Right atrium auricular region (tissue), 2 donors: ENCODE measurements at places on chromosomes 4 and X.

DNA sequence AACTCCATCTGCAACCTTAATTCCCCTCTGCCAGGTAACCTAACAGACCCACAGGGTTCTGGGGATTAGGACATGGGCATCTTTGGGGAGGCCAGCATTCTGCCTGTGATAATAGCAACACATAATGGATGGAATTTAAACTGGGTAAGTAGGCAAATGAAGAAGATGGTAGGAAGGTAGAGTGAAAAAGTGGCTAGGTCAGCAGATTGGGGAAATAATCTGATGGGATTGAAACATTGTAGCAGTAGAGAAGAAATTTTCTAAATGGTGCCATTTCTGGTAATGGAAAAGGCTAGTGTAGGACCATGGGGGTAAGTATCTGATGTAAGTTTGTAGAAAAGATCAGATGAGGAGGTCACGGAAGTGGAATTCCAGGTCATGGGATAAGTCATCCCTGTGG is 3.0 kb upstream of the CT47C1 start:
- H3K27me3 ChIP-seq = no peaks in the 10 kb centered on the region
- no peak for DNase-seq
- H3K27ac ChIP-seq = no peak overlapping the region
- H3K36me3 ChIP-seq = no peaks in the 10 kb centered on the region

DNA sequence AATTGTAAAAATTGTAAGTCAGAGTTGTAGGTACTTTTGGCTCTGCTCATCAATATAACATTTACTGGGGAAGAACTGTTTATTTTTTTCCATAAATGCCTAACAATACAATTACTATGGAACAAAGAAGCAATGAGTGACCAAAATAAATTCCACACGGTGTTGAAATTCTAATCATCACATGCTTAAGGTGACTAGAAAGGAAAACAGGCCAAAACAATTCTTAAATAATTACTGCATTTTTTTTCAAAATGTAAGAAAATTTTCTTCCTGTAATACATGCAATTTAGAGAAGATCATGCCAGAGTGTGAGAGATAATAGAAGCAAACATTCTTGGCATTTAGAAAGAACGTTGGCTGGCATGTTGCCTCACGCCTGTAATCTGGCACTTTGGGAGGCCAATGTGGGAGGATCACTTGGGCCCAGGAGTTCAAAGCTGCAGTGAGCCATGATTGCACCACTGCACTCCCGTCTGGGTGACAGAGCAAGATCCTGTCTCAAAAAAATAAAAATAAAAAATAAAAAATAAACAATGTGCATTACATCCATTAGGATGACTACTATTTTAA is 22.5 kb downstream of the C4orf46 start:
- no peak overlapping the region for H3K4me3 ChIP-seq
- no peak overlapping the region for H3K27ac ChIP-seq
- no peaks in the 10 kb centered on the region for H3K4me1 ChIP-seq
- no peaks in the 10 kb centered on the region for H3K36me3 ChIP-seq
- H3K27me3 ChIP-seq = no peaks in the 10 kb centered on the region

DNA sequence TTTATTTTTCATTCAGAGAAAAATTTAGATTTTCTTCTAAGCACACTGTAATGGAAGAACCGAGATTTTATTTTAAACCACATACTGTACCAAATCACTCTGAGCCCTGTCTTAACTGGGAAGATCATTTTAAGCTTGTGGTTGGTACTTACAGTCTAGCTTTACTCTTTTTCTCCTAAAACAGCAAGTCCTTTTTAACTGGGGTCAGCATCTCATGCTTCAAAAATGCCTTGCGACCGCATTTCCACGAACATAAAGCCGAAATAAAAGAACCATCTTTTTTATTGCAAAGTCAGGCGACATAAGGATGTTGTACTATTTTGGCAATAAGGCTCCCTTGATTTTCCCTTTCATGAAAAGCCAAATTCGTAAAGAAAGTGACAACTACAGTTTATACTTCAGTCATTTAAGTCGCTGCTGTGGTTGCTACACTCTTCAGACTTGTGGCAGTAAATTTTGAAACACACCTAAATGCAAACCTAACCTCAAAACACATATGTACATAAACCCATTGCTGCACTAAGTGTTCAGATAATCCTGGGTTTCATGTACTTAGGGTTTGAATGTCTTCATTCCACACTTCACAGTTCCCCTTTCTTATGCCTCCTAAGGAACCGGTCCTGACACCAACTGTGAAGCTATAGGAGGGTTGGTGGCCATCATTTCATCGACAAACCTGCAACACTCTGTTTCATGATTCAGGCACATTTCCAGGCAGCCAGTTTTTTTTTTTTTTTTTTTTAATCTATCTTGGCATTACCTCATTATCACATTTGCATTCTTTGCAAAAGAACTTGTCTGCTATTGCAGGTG is 3.0 kb downstream of the STOX2 start:
- H3K36me3 ChIP-seq = no peaks in the 10 kb centered on the region
- no peaks in the 10 kb centered on the region for H3K27me3 ChIP-seq
- peak overlapping the region; percentile 75 for H3K4me3 ChIP-seq
- no peak overlapping the region for H3K27ac ChIP-seq
- H3K4me1 ChIP-seq = peaks cover 27% of the 10 kb centered on the region

- no peak overlapping the region for H3K4me3 ChIP-seq
- DNase-seq = no peak
- H3K4me1 ChIP-seq = no peaks in the 10 kb centered on the region
- H3K27me3 ChIP-seq = no peaks in the 10 kb centered on the region
- H3K36me3 ChIP-seq = no peaks in the 10 kb centered on the region
- no peak overlapping the region for H3K27ac ChIP-seq
These were observed 1715.1 kb downstream of the PCDH7 start for GRCh38 chr4:32435308-32435707.

DNA sequence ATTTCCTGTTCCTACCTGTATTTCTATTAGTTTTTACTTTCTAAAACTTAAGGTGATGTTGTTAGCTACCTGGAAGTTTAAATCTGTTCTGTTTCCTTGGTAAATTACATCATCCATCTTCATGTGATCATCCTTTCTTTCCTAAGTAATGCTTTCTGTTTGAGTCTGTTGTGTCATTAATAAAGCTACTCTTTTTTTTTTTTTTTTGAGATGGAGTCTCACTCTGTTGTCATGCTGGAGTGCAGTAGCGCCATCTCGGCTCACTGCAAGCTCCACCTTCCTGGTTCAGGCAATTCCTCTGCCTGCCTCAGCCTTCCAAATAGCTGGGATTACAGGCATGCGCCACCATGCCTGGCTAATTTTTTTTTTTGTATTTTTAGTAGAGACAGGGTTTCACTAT is 73.3 kb downstream of the FIP1L1 start:
- H3K27ac ChIP-seq = no peak overlapping the region
- no peak for DNase-seq
- H3K4me3 ChIP-seq = no peak overlapping the region

GRCh38 chr4:35516102-35516501 is 728.2 kb downstream of the ARAP2 start:
- no peak overlapping the region for H3K4me3 ChIP-seq
- H3K4me1 ChIP-seq = no peaks in the 10 kb centered on the region
- H3K36me3 ChIP-seq = no peaks in the 10 kb centered on the region
- no peak for DNase-seq
- H3K27me3 ChIP-seq = no peaks in the 10 kb centered on the region

DNA sequence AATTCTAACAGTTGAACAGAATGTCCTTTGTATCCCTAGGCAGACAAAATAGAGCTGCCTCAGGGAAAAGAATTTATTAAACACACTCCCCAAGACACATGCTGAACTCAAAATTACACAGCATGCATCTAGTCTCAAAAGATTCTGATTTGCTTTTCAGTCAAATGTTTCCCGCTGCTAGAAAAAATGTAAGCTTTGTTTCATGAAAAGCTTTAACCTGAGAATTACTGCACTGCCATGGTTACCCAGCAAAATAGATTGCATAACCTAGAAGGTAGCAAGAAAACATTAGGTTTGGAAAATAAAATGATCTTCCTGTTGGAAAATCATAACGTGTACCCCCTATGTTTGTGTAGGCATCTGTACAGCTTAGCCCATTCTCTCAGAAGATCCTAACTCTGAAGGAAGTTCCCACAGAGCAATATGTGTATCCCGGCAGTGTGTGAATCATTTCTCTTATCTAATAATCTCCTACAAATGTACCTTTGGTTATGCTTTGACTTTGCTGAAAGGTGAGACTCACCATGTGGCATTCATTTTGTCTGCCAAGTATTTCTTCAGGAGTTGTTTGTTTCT is 646.9 kb downstream of the STPG2 start:
- DNase-seq = no peak
- no peaks in the 10 kb centered on the region for H3K36me3 ChIP-seq
- H3K4me3 ChIP-seq = no peak overlapping the region
- H3K27me3 ChIP-seq = no peaks in the 10 kb centered on the region
- no peaks in the 10 kb centered on the region for H3K4me1 ChIP-seq
- no peak overlapping the region for H3K27ac ChIP-seq

DNA sequence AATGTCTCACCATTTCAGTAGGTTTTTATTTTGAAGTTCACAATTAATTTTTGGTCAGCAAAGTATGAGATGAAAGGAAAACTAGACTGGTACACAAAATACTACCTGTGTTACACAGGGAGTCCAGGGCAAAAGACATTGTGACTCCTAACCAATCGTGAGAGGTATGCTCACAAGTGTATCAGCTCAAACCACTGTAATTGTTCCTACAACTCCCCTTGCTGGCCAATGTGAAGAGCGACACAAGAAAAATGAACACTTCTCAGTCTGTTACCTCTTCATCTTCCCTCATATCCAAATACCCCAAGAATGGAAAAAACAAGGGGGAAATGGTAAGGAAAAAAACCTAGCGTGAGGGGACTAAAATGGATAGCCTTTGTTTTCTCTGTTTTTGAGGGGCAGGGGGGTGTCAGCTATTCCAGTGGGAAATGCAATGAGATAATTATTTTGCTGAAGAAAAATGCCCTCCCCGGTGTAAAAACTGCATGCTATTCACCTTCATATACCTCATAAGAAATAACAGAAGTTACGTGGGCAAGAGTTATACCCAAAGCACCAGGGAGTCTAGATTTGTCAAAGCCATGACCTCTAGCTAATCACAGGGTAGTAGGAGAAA is 30.6 kb upstream of the NSUN7 start:
- no peaks in the 10 kb centered on the region for H3K4me1 ChIP-seq
- H3K36me3 ChIP-seq = no peaks in the 10 kb centered on the region
- no peak for DNase-seq
- no peak overlapping the region for H3K27ac ChIP-seq

DNA sequence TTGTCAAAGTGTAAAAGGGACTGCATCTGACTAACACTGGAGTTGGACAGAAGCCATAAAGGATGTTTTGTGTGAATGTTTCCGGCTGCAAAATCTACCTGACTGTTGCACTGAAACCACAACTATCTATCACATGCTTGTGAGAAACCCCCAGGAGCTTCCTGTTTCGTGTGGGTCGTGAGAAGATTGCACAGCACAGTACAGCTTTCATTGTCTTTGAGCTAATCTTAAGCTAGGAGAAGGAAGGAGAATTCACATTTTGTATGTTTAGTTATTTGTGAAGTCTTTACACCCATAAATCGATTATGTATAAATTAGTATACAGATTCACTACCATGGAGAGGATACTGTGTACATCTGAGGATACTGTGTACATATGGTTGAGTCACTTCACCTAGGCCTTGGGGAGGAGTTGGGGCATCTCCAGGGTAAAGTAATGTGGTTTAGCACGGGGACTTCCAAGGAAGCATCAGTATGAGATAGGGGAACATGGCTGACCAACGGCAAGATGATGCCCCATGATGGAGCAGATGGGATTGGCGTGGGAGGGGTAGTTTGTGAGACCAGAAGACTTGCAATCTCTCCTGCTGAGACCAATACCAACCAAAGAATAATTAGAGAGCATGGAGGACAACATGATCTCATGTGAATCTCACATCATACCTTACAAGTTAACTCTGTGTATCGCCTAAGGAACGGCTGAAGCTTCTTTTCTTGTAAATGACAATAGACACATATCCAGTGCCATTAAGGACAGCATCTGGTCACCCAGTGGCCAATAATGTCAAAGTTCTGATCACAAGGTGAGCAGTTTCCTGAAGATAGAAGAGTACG is 43.1 kb upstream of the FAM9C start:
- H3K4me1 ChIP-seq = no peaks in the 10 kb centered on the region
- no peak overlapping the region for H3K4me3 ChIP-seq
